ENCODE measurements at places on chromosomes 5 and 9.

- DNase-seq = no peak
These were observed 2050.2 kb upstream of the CDH6 start for GRCh38 chr5:29143266-29143665.

GRCh38 chr9:93675336-93676150 lies 99.2 kb downstream of the PHF2 start:
- no peak for DNase-seq

GRCh38 chr5:131265311-131265803 lies 1.5 kb downstream of the CDC42SE2 start:
- no peak for DNase-seq

DNA sequence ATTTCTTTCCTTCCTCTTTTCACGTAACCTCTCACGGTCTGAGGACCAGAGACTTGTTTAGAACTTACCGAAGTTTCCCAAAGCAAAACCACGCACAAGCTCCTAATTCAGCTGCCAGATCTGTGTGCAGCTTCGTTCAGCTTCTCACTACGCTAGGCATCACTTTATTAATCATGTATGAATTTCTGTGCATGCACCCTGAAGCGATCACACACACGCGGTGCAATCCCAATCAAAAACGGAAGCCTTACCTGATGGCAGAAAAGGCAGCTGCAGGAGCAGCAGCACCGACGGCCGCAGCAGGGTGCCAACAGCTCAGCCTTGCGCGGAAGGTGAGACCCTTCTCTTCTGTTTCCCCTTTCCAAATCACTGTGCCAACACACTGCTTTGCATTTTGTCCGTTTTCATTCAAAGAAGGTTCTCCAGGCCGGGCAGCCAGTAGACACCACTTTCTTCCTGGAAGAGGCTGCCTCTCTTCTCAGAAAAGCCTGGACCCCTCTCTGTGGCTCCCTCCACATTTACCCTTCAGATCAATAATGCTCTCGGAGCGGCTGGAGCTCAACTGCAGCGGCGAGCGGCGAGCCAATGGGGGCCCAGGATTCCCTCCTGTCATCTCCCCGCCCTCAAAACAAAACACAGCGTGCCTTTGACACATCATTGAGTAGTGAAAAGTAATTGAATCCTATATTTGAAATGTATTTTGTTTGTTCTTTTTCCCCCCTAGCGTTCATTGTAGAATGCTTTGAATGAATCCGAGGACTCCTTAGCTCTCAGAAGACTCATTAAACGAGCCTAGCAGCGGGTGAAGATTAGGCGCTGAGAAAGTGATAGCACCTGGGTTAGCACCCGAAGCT lies at the start of gene CDH12:
Gene CDH12, minus strand, starts transcription at position 538 of the 854 bp plus-strand sequence.
- no peak for DNase-seq

GRCh38 chr9:93093127-93093876 lies 2.7 kb upstream of the CARD19 start:
- DNase-seq = no peak

- no peak for DNase-seq
These were observed 52.6 kb upstream of the RNU6ATAC start for GRCh38 chr9:134216961-134217360.

DNA sequence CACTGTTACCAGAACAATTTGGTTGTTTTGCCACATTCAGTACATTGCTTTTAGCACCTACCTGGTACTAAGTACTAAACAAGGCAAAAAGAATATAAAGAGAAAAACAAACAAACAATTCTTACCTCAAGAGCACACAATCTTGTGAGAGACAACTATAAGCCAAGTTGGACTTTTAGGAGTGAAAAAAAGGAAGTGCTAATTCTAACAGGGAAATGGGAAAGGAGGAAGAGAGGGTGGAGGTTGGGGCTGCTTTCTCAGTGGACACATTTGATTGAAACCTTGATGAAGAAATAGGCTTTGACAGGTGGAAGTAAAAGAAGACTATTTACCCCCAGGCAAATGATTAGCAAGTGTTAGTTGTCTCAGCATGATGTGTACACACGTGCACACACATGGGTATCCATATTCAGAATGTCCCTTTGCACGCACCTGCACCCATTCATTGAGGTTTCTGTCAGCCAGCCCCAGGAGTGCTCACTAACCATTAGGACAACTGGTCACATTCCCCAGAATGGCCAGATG lies 302.6 kb downstream of the ACTL7B start:
- DNase-seq = no peak

GRCh38 chr5:39648848-39649227 lies 224.1 kb upstream of the DAB2 start:
- no peak for DNase-seq

GRCh38 chr9:81605170-81605670 lies 84.1 kb downstream of the TLE1 start:
- no peak for DNase-seq

- no peak for DNase-seq
These were observed 9.4 kb downstream of the SLC22A4 start for GRCh38 chr5:132303589-132303988.

DNA sequence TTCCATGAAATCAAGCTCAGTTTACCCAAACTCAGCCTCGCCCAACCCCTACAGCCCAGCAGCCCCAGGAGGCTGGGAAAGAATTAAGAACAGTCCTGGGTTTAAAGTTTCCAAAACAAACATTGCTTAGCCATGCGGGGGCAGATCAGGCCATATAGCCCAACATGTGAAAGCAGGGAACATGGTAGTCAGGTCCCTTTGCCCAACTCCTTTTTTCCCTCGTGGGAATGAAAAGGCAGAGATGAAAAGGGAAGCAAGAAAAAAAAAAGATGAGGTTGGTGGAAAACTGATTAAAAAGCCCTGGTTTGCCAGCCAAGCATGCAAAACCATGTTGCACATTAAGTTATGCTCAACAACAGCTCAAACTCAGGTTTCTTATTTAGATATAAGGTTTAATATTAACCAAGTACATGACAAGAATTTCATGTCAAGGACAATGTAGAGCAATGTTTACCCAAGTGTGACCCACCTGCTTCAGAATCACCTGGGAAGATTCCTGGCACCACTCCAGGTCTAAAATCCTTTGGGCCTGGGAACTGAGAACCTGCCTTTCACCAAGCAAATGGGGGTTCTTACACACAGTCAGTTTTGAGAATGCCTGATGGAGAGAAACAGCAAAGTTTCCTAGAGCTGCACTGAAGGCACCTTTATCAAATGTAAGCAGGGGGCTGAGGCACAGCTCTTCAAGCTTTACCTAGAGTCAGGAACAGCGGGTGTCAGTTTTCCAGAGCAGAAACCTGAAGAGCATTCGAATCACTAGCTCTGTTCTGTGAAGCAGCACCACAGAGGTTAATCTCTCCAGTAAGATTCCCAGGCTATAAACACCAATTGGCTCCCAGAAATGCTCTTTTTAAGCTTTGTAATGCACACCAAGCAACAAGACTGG lies 1.7 kb downstream of the FREM1 start:
- DNase-seq = no peak
